ENCODE measurements at places on chromosomes 4 and X. TPM values are rescaled to one million over a fixed set of nuclear protein-coding genes. Genes with fewer than 3 reads are reported as not detected.

- no peak for DNase-seq
Observed at GRCh38 chr4:89757154-89757719, 79.7 kb downstream of the SNCA start.

Gene MORC4
- 16.7 TPM for total RNA-seq

DNA sequence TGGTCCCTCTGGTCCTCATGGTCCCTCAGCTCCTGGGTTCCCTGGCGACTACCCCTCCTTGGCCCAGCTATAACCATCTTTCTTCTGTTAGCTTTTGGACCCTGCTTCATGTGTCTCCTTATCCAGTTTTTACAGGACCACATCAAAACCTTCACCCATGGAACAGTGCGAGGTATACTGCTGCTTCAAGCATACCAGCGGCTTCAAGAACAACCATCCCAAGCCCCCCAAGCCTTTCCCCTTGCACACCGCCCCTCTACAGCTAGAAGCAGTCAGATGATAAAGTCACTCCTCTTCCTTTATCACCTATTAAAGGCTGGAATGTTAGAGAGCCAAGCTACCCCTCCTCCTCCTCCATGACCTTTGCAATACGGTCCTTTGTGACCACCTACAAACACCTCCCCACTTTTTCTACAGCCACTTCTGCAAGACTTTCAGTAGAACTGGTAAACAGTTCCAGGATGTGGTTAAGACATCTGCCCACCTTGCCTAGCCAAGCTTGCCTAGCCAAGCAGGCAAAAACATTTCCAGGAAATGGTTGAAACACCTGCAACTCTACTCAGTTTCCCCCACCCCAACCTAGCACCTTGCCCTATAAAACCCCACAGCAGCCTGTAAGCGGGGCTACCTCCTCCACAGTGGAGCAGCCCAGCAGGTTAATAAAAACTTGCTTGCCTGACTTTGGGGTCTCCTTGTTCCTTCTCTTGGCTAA is 125.7 kb downstream of the ZC4H2 start:
- no peak for DNase-seq

- DNase-seq = no peak
Observed at GRCh38 chrX:52426810-52427209, 58.0 kb downstream of the XAGE2 start.

DNA sequence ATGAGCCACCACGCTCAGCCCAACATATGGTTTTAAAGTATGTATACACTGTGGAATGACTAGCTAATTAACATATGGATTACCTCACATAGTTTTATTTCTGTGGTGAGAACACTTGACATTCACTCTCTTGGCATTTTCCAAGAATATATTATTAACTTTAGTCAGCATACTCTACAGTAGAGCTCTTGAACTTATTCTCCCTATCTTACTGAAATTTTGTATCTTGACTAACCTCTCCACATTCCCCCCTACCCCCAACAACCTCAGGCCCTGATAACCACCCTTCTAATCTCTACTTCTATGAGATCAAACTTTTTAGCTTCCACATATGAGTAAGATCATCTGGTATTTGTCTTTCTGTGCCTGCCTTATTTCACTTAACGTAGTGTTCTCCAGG is 38.6 kb upstream of the AGA start:
- DNase-seq = no peak

DNA sequence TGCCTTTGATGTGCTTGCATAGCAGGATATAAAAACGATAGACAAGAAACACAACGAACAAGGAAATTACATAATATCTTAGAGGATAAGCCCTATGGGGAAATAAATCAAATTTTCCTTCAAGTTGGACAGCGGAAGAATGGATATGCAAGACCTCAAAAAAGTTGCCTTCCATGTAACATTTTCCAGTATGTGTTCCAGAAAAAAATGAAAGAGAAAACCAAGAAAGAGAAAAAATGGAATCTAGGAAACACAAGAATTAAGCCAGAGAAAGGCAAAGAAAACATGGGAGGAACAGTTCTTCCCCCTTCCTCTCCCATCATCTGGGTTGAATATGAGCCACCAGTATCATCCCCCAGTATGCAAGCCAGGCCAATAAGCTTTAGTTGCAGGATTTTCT is 34.6 kb upstream of the MID1 start:
- DNase-seq = no peak

GRCh38 chrX:24117258-24117657 is 32.3 kb upstream of the ZFX start:
- DNase-seq = no peak

DNA sequence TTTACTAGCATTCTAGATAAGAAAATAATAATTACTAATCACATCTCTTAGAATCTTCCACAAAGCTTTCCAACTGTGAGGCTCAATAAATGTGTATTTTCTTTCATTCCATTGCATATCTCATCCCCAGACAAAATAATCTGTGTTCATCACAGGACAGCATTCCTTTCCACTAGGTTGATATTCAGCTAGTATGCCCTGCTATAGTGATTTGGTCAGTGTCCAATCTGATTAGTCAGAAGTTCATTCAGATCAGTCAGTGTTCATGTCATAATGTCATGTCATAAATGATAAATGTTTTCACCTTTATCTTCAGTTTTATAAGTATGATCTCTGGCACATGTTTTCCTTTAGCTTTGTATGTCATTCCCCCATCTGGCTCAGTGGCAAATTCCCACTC is 611.4 kb downstream of the KCTD8 start:
- DNase-seq = no peak

DNA sequence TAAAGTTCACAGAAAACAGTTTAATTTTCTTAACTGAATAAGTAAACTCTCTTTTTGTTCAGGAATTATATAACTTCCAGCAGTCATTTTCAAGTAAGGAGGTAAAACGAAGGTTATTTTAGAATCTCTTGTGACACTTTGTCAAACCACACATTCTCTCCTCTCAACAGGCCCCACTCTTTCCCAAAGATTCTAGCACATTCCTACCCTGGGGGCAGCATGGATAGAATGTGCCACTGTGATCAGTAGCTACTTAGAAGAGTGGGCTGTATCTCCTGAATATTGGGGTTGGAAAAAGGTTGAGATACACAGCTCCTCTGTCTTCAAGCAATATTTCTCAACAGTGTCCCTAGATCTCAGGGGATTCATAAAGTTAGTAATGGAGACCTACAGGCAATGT is 157.6 kb downstream of the EMCN start:
- DNase-seq = no peak

DNA sequence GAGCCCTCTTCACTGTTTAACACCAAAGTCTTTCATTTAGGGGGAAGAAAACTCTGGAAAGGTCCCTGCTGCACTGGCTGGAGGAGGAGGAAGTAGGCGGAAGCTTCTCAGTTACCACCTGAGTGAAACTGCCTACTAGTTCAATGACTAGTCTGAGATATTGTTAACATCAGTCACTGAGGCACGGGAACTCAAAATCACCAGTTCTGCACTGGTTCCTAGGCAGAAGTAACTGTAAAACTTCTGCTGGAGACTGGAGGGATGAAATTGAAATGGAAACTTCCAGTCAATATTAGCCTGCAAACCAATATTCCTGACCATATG is 178.3 kb downstream of the SNCA start:
- no peak for DNase-seq

Gene HELT
- total RNA-seq = not detected

- DNase-seq = no peak
Observed at GRCh38 chr4:181249031-181249430, 994.2 kb upstream of the TENM3 start.

- DNase-seq = no peak
Observed at GRCh38 chr4:172169871-172170270, 356.7 kb downstream of the GALNTL6 start.

Gene PF4V1
- not detected for total RNA-seq

DNA sequence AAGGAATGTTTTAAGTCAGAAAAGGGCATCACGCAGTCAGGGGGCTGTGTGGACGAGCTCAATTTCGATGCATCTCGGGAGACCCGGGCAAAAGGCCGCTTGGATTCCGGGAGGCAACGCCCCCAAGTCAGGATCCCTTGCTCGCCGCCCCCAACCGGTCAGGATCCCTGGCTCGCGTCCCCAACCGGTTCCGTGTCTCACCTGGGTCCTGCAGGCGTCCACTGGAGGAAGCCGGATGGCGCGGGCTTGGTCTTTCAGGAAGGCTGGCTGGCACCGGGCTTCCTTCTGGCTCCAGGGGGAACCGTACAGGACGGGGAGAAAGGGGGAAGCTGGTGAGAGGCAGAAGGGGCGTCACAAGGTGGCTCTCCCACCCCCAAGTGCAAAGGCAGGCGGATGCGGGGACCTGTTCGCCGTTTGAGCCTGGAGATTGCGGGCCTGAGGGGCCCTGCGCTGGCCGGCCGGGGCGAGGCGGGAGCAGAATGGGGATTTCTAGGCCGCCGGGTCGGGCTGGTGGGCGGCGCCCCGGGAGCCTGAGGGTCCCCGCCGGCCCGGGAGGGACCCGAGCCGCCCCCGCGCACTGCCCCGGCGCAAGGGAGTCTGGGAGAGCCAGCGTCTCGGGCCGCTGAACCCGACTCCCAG is 84.7 kb downstream of the HPRT1 start:
- no peak for DNase-seq

Gene BTK
- 7.8 TPM for total RNA-seq

- DNase-seq = no peak
Observed at GRCh38 chr4:53199356-53199755, 166.5 kb downstream of the SCFD2 start.

Gene UCP1
- not detected for total RNA-seq

DNA sequence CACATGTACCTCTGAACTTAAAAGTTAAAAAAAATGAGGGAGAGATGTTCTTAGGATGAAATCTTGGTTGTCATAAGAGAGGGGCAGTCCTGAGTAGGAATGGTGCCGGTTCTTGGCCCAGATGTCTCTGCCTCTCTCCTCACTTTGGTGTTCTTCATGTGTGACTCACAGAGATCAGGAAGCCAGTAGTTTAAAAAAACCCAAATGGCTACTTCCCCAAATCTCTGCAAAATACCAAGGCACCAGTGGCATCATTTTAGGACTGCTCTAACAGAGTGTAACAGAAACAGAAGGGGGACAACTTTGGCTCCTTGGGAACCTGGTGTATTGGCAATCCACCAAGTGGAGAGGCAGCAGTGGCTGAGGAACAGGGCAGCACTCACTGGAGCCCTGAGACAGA is 116.8 kb downstream of the SCD5 start:
- no peak for DNase-seq

- no peak for DNase-seq
Observed at GRCh38 chrX:21528076-21528475, 130.1 kb downstream of the KLHL34 start.

GRCh38 chr4:150212927-150213326 is 134.7 kb downstream of the DCLK2 start:
- DNase-seq = no peak

Gene STX18
- 36.0 TPM for total RNA-seq

DNA sequence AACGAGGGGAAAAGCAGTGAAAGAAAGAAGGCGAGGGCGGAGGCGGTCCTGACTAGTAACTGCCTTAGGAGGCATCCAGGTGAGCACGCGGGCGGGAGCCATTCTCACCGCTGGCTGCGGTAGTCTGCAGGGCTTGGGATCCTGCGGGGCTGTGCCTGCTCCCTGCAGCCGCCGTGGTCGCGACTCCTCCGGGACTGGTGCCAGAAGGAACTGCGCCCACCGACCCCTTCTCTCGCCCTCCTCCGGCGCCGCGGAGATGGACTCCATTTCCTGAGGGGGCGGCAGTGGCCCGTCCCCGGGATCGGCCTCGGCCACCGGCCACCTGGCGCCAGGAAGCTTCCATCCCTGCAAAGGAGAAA is 543 bp downstream of the NFXL1 start:
- peak; percentile 83 for DNase-seq

GRCh38 chr4:176910646-176911045 is 117.9 kb upstream of the VEGFC start:
- no peak for DNase-seq

DNA sequence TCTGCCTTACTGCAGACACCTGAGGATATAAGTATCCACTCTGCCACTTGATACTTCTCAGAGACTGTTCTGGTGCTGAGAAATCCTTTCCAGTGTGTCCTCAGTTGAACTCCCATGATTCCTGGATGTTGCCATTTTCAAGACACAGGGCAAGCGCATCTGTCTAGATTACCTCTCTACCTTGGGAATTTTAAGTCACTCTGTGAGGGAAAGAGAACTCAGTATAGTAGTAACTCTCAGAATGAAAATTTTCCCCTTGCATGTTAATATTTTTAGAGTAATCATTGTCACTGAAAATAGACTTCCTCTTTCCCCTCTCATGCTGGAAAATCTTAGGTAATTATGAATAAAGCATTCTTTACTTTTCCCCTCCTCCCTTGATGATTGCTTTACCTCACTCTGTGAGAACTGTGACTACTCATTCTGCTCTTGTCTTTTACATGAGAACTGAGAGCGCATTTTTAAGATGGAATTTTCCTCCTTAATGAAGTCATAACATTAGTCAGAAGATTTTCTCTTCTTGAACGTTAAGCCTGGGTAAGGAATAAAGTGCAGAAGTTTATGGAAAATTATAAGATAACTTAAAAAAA is 45.0 kb downstream of the TET2 start:
- no peak for DNase-seq

Gene SLC10A6
- 4.2 TPM for total RNA-seq

GRCh38 chrX:101460669-101461068 is 24.6 kb upstream of the ARMCX4 start:
- no peak for DNase-seq

Gene PPEF2
- total RNA-seq = 0.32 TPM

- DNase-seq = no peak
Observed at GRCh38 chr4:16217300-16218051, 8.8 kb downstream of the TAPT1 start.

DNA sequence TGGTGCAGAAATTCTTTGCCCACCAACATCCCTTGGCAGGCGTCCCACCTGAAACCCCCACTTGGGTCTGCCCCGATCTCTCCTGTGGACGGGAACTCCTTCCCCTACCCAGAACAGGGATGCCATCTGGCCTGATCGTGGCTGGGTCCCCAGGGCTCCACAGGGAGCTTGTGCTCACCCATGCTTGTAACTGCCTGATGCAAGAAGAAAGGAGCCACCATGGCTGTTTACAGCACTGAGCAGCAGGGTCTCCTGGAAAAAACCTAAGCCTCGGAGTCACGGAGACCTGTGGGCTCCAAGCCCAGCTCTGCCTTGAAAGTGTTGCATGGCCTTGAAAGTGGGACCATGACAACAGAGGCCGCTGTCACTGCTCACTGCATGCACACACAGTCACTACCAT is 101.5 kb upstream of the AFAP1 start:
- DNase-seq = no peak

Gene NOP14
- 15.0 TPM for total RNA-seq
